DND-41 (cell line): ENCODE measurements at places on chromosomes 3 and 15.
A peak's percentile ranks its signal among the peaks of the same experiment; 100 is the strongest.

- H3K27ac ChIP-seq: no peak overlapping the region
- no peaks in the 10 kb centered on the region for H3K36me3 ChIP-seq
- H3K4me1 ChIP-seq: no peaks in the 10 kb centered on the region
- DNase-seq: no peak
- no peak overlapping the region for H3K4me3 ChIP-seq
Measured at GRCh38 chr3:16240229-16241023, 24.3 kb downstream of the DPH3 start.

GRCh38 chr15:68871507-68871906, 50.8 kb upstream of the ANP32A start:
- H3K4me1 ChIP-seq: no peaks in the 10 kb centered on the region
- peaks cover 9% of the 10 kb centered on the region for H3K27me3 ChIP-seq
- DNase-seq: no peak
- H3K36me3 ChIP-seq: no peaks in the 10 kb centered on the region
- no peak overlapping the region for H3K4me3 ChIP-seq

GRCh38 chr3:111332488-111333080, 209.4 kb upstream of the CD96 start:
- H3K36me3 ChIP-seq: no peaks in the 10 kb centered on the region
- H3K4me3 ChIP-seq: no peak overlapping the region
- H3K27ac ChIP-seq: peak overlapping the region; percentile 4; the same call in 1 of the 2 replicates
- no peaks in the 10 kb centered on the region for H3K27me3 ChIP-seq
- peaks cover 50% of the 10 kb centered on the region for H3K4me1 ChIP-seq

- H3K4me3 ChIP-seq: no peak overlapping the region
- no peaks in the 10 kb centered on the region for H3K36me3 ChIP-seq
- no peak overlapping the region for H3K27ac ChIP-seq
Measured at GRCh38 chr3:170603770-170604510, 18.1 kb upstream of the SLC7A14 start.

GRCh38 chr15:27885201-27885600, 213.9 kb downstream of the OCA2 start:
- no peak for DNase-seq
- H3K27me3 ChIP-seq: no peaks in the 10 kb centered on the region
- H3K4me1 ChIP-seq: no peaks in the 10 kb centered on the region
- H3K36me3 ChIP-seq: no peaks in the 10 kb centered on the region

DNA sequence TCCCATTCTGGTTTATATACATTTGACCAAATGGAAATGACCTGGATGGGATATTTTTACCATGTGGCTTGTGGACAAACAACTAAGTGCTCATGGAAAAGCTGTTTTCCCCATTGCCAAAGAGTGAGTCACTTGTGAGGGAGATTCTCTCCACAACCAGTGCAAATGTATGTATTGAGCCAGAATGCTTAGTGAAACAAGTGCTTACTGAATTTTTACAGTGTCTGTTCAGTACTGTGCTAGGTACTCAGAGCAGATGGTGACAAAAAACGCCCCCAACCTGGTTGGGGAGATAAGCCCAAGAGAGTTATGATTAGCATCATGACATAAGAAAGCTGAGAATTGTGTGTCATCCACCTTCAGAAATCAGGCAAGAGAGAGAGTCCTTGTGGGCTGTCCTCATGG, 2.3 kb downstream of the CHP1 start:
- no peak for DNase-seq
- no peak overlapping the region for H3K4me3 ChIP-seq
- no peaks in the 10 kb centered on the region for H3K36me3 ChIP-seq
- no peaks in the 10 kb centered on the region for H3K27me3 ChIP-seq

DNA sequence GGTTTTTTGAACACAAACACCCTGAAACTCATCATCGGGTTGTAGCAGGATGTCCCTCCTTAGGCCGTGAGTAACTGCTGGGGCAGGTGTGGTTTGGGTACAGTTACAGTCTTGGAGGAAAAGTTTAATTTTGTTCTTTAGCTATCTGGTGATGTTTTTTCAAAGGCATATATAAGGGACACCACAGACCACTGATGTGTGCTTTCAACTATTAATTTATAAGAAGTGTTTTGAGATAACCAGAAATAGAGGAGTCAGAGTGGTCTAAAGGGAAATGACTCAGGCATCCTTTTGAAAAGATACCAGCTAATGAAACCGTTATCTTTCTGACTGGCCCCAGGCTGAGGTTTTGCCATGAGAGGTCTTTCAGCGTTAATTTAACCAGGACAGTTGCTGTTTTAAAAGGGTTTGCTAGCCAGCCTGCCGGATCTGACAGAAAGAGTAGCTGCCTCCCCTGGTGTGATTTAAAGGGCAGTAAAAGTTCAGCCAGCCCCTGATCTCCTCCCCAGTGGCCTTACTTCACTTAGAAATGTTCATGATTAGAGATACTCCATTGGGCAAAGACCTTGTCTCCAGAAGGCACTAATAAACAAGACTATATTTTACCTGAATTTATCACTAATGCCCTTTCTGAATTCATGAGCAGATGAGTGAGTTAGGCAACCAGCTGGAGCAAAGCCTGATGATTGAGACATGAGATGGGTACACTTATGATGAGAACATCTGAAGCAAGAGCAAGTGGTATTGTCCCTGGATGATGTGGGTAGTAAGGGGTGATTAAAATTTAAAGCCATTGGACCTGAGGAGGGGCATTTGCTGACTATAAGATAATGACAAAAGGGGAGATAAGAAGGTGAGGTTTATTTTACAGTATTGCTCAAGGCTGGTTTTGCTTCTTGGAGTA, 482.5 kb upstream of the TBL1XR1 start:
- H3K4me3 ChIP-seq: no peak overlapping the region
- DNase-seq: peak; percentile 55
- no peaks in the 10 kb centered on the region for H3K27me3 ChIP-seq

- DNase-seq: peak; percentile 76
- peaks cover 3% of the 10 kb centered on the region; the same call in 1 of the 2 replicates for H3K4me1 ChIP-seq
- H3K4me3 ChIP-seq: no peak overlapping the region
- no peaks in the 10 kb centered on the region for H3K36me3 ChIP-seq
Measured at GRCh38 chr3:138417559-138417982, 16.8 kb upstream of the ESYT3 start.

- no peak for DNase-seq
- H3K36me3 ChIP-seq: peaks cover 17% of the 10 kb centered on the region
- H3K27me3 ChIP-seq: no peaks in the 10 kb centered on the region
- peak overlapping the region; percentile 2; the same call in 1 of the 2 replicates for H3K4me3 ChIP-seq
Measured at GRCh38 chr3:45508483-45509037, 86.0 kb upstream of the LIMD1 start.

- H3K27me3 ChIP-seq: no peaks in the 10 kb centered on the region
- DNase-seq: no peak
- no peak overlapping the region for H3K27ac ChIP-seq
- H3K36me3 ChIP-seq: no peaks in the 10 kb centered on the region
Measured at GRCh38 chr3:24156466-24156865, 211.4 kb downstream of the NR1D2 start.

GRCh38 chr3:133874344-133874743, 21.3 kb downstream of the RAB6B start:
- H3K4me3 ChIP-seq: no peak overlapping the region
- no peaks in the 10 kb centered on the region for H3K36me3 ChIP-seq
- H3K4me1 ChIP-seq: no peaks in the 10 kb centered on the region
- H3K27ac ChIP-seq: no peak overlapping the region

DNA sequence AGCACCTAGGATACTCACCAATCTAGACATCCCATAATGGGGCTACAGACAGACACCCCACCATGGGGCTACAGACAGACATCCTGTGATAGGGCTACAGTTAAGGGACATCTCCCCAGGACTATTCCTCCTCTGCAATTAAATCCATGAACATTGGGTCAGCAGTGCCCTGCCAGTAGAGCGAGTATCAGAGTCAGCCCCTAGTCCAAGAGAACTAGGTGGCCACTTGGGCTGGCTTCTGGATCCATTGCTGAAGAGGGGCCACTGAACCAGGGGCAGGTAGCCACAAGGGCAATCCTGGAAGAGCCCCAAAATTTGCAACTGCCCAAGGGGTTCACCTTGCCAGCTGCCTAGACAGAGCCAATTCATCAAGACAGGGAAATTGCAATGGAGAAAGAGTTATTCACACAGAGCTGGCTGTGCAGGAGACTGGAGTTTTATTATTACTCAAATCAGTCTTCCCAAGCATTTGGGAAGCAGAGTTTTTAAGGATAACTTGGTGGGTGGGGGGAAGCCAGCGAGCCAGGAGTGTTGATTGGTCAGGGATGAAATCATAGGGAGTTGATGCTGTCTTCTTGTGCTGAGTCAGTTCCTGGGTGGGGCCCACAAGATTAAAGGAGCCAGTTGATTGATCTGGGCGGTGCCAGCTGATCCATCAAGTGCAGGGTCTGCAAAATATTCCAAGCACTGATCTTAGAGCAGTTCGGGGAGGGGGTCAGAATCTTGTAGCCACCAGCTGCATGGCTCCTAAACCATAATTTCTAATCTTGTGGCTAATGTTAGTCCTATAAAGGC, 170.2 kb upstream of the SMAD3 start:
- H3K27me3 ChIP-seq: no peaks in the 10 kb centered on the region
- no peak for DNase-seq
- no peak overlapping the region for H3K4me3 ChIP-seq
- H3K27ac ChIP-seq: no peak overlapping the region
- H3K4me1 ChIP-seq: no peaks in the 10 kb centered on the region

GRCh38 chr3:12198301-12198700, 39.6 kb upstream of the TIMP4 start:
- DNase-seq: no peak
- no peaks in the 10 kb centered on the region for H3K27me3 ChIP-seq
- H3K36me3 ChIP-seq: no peaks in the 10 kb centered on the region
- peaks cover 12% of the 10 kb centered on the region; the same call in 1 of the 2 replicates for H3K4me1 ChIP-seq
- H3K4me3 ChIP-seq: no peak overlapping the region
- no peak overlapping the region for H3K27ac ChIP-seq

GRCh38 chr3:197353867-197354567, 55.6 kb upstream of the DLG1 start:
- H3K4me3 ChIP-seq: no peak overlapping the region
- H3K27ac ChIP-seq: no peak overlapping the region
- no peaks in the 10 kb centered on the region for H3K27me3 ChIP-seq
- H3K4me1 ChIP-seq: no peaks in the 10 kb centered on the region

- no peaks in the 10 kb centered on the region for H3K27me3 ChIP-seq
- H3K27ac ChIP-seq: peak overlapping the region; percentile 69
- H3K36me3 ChIP-seq: 0 out of 2 replicates have a peak, but pooled peaks cover 5% of the 10 kb centered on the region
- no peak overlapping the region for H3K4me3 ChIP-seq
- peaks cover 43% of the 10 kb centered on the region for H3K4me1 ChIP-seq
Measured at GRCh38 chr3:126630020-126630419, 24.9 kb downstream of the TXNRD3 start.

DNA sequence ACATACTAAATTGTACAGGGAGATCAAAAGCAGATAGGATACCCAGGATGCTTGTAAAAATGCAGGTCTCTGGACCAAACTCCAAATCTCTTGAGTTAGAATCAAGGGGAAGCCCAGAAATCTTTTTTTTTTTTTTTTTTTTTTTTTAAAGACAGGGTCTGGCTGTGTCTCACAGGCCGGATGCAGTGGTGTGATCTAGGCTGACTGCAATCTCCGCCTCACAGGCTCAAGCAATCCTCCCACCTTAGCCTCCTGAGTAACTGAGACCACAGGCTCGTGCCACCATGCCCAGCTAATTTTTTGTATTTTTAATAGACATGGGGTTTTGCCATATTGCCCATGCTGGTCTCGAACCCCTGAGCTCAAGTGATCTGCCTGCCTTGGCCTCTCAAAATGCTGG, 373.5 kb downstream of the SHQ1 start:
- no peaks in the 10 kb centered on the region for H3K36me3 ChIP-seq
- DNase-seq: no peak
- H3K4me3 ChIP-seq: no peak overlapping the region
- no peaks in the 10 kb centered on the region for H3K4me1 ChIP-seq
- H3K27me3 ChIP-seq: no peaks in the 10 kb centered on the region

DNA sequence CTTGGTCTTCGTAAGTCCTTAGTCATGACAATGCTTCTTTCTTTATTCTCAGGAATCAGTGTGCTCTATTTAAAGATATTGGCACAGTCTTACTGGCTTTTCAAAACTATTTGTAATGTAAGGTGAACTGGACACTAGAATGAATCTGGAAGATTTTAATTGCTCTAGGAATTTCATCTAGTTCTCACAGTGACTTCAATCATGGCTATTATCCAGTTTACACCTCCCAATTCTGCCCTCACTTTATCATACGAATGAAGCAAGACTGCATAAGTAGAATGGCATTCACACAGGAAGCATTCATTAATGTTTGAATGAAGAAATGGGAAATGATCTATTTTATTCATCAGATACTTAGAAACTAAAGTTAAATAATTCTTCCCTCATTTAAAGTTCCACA, 26.7 kb upstream of the DRD3 start:
- no peak for DNase-seq
- peaks cover 17% of the 10 kb centered on the region for H3K27me3 ChIP-seq
- H3K36me3 ChIP-seq: no peaks in the 10 kb centered on the region
- no peaks in the 10 kb centered on the region for H3K4me1 ChIP-seq
- no peak overlapping the region for H3K4me3 ChIP-seq

DNA sequence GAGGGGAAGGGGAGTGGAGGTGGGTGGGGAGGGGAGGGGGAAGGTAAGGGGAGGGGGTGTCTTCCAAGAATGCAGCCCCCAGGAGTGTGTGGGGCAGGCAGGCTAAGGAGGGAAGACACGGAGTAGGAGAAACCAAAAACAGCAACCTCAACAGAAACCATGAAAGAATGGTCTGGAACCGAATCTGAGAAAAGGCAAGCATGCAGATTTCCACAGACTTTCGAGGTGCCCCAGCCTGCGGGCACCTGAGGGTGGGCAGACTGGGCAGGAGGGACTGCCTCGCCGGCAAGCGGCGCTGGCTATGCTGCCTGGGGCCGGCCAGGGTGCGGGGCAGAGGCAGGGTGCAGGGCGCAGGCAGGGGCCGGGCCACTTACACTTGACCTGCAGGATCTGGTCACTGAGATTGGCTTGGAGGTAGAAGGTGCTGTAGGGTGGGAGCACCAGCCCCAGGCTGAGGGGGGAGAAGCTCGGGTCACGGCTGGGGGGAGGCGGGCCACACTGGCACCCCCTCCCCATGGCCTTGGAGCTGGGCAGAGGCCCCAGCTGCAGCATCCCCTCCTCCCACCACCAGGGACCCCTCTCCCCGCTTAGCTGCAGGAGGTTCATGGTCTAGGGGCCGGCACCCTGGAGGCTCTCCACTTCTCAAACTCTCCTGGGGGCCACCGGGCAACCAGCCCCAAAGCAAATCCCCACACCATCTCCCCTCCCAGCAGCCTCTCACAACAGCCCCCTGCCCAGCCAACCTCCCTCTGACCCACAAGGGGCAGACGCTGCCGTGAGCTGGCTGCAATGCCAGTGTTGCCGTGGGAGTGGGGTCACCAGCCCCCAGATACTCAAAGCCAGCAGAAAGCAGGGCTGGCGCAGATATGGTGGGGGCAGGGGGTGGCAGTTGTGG, 15.3 kb upstream of the TMEM115 start:
- DNase-seq: no peak
- no peaks in the 10 kb centered on the region for H3K36me3 ChIP-seq
- H3K27me3 ChIP-seq: no peaks in the 10 kb centered on the region
- H3K4me1 ChIP-seq: 0 out of 2 replicates have a peak, but pooled peaks cover 2% of the 10 kb centered on the region

- H3K27ac ChIP-seq: no peak overlapping the region
- no peaks in the 10 kb centered on the region for H3K27me3 ChIP-seq
- H3K36me3 ChIP-seq: no peaks in the 10 kb centered on the region
- no peaks in the 10 kb centered on the region for H3K4me1 ChIP-seq
- DNase-seq: no peak
- H3K4me3 ChIP-seq: no peak overlapping the region
Measured at GRCh38 chr3:141777957-141778813, 15.0 kb downstream of the GRK7 start.

GRCh38 chr3:49916686-49917085, 12.9 kb downstream of the MON1A start:
- DNase-seq: no peak
- H3K27me3 ChIP-seq: no peaks in the 10 kb centered on the region
- no peak overlapping the region for H3K4me3 ChIP-seq
- no peak overlapping the region for H3K27ac ChIP-seq

GRCh38 chr3:13245615-13245978, 172.4 kb upstream of the IQSEC1 start:
- no peaks in the 10 kb centered on the region for H3K27me3 ChIP-seq
- peaks cover 39% of the 10 kb centered on the region for H3K4me1 ChIP-seq
- H3K4me3 ChIP-seq: no peak overlapping the region
- H3K27ac ChIP-seq: no peak overlapping the region
